ENCODE measurements at places on chromosomes 2 and 18.

DNA sequence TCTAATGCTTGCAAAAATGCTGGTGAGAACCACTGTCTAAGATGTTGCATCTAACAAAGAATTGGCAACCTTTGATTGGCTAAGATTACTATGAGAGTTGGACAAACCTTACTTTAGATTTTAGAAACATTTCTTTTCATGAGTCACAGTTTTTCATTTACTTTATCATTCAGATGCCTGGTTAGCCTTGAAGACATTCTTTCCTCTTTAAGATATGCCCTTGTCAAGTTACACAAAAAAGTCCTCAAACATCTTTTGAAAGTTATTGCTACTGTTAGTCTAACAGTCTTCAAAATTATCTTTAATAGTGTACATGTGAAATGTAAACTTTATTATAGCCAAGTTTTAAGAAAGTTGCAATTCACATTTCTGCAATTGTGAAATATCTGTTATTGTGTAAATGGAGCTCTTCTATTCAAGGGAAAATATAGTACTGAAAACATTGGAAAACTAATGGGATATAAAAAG, 276.3 kb downstream of the RND3 start:
- DNase-seq: no peak

GRCh38 chr2:154713675-154714074, 15.2 kb downstream of the KCNJ3 start:
- DNase-seq: no peak

GRCh38 chr2:197294260-197294659, 16.3 kb downstream of the ANKRD44 start:
- no peak for DNase-seq

- no peak for DNase-seq
These were observed 553.9 kb downstream of the ZNF804A start for GRCh38 chr2:185152186-185152585.

DNA sequence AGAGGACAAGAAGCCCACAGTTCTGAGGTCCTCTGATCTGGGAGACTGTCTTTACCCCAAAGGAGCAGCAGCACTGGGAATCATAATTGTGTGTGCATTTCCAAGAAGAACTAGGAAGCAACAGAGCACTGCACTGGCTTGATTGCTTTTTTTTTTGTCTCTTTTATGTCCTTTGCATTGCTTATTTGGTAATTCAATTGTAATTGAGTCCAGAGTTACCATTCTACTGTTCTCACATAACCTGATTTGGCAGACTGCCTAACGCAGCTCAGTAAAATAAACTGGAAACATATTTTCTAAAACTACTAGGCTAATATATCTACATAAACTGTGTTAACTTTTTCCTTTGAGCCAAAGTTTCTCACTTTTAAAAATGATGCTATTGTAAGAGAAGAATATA, 190.3 kb upstream of the SLC8A1 start:
- no peak for DNase-seq

All from NCI-H2227 treated with DMSO at 0.1 percent for 48 hours (cell line).